BE2C (cell line): ENCODE measurements at places on chromosomes 12 and 14.

GRCh38 chr12:64631197-64631596, 20.9 kb downstream of the RASSF3 start:
- no peak for DNase-seq

GRCh38 chr14:48035836-48036235, 360.4 kb upstream of the MDGA2 start:
- no peak for DNase-seq

GRCh38 chr12:132153501-132154340, 9.5 kb downstream of the NOC4L start:
- peak; percentile 87 for DNase-seq

GRCh38 chr14:35122696-35123387, 490 bp downstream of the PRORP start:
- DNase-seq: no peak

DNA sequence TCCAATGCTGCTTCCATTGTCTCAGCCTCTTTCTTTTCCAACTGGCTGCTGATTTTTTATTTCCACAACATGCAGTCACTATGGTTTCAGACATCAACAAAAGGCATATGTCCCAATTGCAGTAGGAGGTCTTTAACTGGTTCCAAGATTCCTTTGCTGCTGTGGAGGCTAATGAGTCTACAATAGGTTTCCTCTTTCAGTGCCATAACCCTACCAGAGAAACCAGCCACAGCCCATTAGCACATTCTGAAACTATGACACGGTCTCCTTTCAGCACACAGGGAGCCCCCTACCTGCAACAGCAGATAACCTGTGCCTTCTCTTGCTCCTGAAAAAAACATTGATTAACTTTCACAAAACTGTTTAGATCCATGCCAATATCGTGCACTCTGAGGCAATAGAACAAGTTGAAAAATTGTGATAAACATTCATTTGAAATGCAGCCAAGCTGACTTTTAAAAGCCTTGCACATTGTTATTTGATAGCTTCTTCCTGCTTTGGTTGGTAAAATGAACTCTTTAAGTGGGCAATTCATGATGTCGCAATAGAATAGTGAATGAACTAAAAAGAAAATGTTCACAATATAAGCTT, 32.4 kb downstream of the PLEKHG7 start:
- no peak for DNase-seq

DNA sequence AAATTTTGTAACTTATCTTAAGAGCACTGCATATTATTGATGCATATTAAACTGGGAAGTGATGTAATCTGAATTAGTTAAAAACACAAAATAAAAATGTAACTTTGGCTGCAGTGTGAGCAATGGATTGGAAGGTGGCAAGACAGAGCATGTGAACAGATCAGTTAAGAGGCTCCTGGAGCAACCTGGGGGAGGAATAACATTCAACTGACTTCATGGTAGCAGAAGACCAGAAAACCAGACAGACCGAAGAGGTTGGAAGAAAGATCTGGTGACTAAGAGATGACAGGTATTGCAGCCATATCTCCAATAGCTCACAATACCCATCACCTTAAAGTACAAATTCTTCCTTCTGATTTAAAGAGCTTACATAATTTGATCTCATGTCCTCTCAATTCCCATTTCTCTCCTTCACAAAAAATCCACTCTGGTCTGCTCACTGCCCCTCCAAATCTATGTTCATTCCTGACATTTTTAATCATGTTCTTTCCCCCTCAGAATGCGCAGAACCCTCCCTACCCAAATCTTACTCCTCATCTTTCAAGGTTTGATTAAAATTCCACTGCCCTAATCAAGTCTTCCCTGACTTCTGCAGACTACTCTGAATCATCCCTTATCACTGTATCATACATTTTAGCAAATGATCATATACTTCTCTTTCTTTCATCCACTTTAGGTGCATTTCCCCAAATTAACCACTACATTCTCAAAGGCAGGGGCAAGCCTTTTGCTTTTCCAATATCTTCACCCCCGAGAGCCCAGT, 51.5 kb downstream of the DUSP16 start:
- no peak for DNase-seq

- DNase-seq: no peak
Measured at GRCh38 chr12:102174761-102175160, 22.9 kb downstream of the PMCH start.

DNA sequence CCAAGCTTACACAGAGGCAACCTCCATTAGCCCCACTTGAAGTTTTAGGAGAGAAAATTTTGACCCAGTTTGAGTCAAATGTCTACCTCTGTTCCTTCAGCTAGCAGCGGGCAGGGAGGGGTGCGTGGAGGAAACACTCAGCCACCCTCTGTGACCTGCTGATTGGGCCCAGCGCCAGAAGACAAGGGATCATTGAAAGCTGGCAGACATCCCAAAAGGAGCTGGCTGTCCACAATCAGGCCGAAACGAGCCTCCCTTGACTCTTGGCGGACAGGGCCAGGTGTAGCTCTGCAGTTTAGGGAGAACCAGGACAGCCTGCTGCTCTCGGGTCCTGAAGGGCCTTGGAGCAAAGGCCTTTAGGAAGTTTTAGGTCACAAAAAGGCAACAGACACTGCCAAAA, 41.3 kb downstream of the CD9 start:
- DNase-seq: peak; percentile 62

DNA sequence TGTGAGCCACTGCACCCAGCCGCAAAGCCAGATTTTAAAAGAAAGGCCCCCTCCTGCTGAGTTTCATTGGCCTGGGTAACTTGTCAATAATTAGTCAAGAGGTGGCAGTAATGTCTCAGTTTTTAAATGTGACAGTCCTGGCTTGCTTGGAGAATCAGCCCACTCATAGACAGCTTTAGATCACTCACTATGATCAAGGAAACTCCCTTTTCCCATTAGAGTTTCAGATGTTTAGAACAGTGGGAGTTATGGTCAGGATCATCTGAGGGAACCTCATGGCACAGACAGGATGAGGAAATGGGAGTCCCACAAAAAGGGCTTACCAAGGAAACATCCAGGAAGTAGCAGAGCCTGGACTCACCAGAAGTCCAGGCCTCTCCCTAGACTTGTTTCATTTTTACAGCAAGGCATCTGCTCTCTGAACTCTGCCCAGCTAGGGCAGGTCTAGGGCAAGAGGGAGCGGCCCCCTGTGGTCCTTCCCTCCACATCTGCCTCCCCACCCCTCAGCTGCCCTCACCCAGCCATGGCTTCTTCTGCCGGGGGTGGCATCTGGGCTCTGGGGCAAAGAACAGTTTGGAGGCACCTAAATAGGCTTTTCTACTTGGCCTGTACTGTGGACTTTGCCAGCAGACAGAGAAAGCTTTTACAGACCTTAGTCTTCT, 11.2 kb downstream of the BCL2L14 start:
- DNase-seq: no peak
